ENCODE measurements at places on chromosomes 16 and 17. TPM values are rescaled to one million over a fixed set of nuclear protein-coding genes. Genes with fewer than 3 reads are reported as not detected.

The C16orf96 gene
- 0.05 TPM for polyA plus RNA-seq

The CHP2 gene
- polyA plus RNA-seq: 2.9 TPM

The MYH8 gene
- 1.4 TPM for polyA plus RNA-seq

The PPM1D gene
- polyA plus RNA-seq: 6.5 TPM

The LITAFD gene
- not detected for polyA plus RNA-seq

The CA4 gene
- 6.9 TPM for polyA plus RNA-seq

The MAP2K3 gene
- polyA plus RNA-seq: 33.4 TPM

The ARHGAP44 gene
- polyA plus RNA-seq: 2.2 TPM

Data from thymus (tissue), 14 donors.